NCI-H2107 (cell line): ENCODE measurements at places on chromosomes 6 and 20.

DNA sequence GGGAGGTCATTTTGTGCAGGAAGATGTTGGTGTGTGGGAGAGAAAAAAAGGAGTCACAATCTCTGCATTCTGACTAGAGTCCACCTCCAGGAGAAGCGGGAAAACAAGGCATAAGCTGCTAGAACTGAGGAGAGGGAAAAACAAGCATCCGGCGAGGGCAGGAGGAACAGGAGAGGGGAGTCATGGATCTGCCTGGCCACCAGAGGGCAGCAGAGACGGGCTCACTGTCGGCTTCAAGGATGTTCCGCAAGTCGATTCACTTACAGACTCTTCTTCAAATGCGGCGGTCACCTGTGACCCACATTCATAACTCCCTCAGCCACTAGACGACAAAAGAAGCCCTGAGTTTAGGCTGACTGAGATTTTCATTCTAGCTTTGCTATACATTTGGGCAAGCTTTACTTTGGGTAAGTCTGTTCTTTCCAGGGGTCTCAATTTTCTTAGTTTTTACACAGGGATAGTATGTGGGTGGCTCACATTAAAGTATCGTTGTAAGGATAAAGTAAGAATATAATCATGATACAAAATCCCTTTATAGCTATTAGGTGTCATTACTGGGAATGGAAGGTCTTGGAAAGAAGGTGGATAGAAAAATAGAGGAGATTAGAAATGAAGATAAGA, 6.6 kb upstream of the BTNL2 start:
- DNase-seq: peak; percentile 2

DNA sequence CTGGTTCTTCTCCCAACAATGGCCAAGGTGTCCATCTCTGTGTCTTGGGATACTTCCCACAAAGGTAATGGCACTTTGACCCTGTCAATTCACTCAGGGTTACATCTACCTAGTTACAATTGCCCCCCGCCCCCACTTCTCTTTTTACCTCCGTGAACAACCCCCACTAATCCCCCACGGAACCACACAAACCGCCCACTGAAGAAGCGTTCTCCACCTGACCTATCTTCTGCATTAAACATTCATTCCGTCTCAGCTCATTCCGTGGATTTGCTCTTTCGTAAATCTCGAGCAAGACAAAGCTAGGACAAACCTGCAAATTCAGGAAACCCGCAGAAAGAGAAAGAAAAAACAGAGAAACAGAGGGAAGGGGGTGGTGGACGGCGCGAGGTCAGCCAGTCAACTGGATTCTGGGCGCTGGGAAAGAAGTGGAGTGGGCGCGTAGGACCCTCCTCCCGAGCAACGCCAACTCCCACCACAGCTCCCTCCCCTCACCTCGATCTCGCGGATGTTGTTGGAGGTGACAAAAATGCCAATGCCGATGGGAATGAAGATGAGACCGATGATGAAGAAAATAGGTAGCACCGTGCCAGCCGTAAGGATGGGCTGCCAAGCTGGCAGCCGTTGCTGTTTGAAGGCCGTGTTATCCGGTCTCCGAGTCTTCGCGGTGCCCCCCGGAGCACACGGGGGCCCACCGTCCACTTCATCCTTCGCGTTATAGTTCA, 523 bp downstream of the TMEM30A start:
- no peak for DNase-seq

GRCh38 chr6:42627674-42628073, 63.8 kb downstream of the UBR2 start:
- DNase-seq: no peak

GRCh38 chr6:41122918-41123317, 31.2 kb downstream of the TREML1 start:
- DNase-seq: no peak

GRCh38 chr6:170131351-170131750, 159.5 kb downstream of the DLL1 start:
- no peak for DNase-seq
